Pancreas (tissue), 10 donors: ENCODE measurements at places on chromosomes 1 and 21.
A peak's percentile ranks its signal among the peaks of the same experiment; 100 is the strongest.

GRCh38 chr1:178536844-178537371 lies 24.0 kb downstream of the TEX35 start:
- no peak for DNase-seq

DNA sequence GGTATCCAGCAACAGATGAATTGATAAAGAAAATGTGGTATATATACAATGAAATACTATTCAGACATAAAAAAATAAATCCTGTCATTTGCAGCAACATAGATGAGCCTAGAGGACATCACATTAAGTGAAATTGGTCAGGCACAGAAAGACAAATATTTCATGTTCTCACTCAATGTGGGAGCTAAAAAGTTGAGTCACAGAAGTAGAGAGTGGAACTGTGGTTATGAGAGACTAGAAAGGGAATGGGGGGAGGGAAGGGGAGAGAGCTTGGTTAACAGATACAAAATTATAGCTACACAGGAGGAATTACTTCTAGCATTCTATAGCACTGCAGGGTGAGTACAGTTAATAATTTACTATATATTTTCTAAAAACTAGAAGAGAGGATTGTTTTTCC lies 37.1 kb upstream of the SERPINC1 start:
- DNase-seq, result no peak

- DNase-seq, result no peak
These were observed 58.5 kb downstream of the HSF2BP start for GRCh38 chr21:43600642-43601402.

- no peak for DNase-seq
These were observed 108.9 kb downstream of the CAPN8 start for GRCh38 chr1:223556414-223557129.

- no peak for DNase-seq
These were observed 56.1 kb downstream of the HIVEP3 start for GRCh38 chr1:41862384-41863221.

DNA sequence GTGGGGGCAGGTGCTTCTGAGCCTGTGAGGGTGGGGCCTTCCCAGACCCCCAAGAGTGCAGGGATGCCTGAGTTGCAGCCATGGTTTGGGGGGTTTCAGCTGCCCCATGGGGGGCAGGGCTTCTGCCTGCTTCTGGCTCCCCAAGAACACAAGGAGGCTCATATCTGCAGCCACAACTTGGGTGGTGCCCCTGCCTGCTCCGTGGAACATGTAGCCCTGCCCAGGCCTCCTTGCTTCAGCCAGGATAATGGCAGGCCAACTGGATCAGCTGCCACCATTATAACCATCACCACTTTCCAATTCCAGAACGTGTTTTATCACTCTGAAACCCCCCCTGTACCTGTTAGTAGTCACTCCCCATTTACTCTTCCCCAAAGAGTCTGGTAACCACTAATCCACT lies 14.0 kb downstream of the ZBTB40 start:
- no peak for DNase-seq

- DNase-seq, result no peak
These were observed 1.3 kb upstream of the ZBTB7B start for GRCh38 chr1:155001425-155001674.

GRCh38 chr1:93720956-93721626 lies 39.5 kb upstream of the BCAR3 start:
- DNase-seq, result no peak

DNA sequence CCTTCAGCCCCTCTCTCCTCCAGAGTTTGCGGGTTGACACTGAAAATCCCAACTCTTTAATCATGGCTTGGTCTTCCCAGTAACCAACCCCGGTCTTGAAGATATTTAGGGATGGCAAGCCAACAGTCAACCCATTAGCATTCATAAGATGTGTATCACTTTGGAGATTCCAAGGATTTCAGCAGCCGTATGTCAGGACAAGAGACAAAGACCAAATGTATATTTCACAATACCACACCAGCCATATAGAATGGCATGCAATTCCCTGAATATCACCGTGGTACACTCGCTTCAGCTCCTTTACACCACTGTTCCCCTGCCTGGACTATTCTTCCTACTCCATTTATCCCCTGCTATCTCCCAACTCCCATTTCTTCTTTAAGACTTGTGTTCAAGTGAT lies 109.2 kb downstream of the CSMD2 start:
- DNase-seq, result no peak

DNA sequence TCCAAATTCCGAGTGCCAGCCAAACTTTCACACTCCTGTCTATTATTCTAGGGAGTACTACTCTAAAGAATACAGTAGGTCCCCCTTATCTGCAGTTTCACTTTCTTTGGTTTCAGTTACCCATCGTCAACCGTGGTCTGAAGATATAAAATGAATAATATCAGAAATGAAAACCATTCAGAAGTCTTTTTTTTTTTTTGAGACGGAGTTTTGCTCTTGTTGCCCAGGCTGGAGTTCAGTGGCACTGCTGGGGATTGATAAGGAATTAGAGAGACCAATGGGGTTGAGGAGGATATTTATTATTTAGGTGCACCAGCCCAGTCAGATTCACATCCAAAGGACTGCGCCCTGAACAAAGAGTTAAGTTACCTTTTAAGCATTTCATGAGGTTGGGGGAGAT lies 52.9 kb upstream of the SRSF10 start:
- no peak for DNase-seq

DNA sequence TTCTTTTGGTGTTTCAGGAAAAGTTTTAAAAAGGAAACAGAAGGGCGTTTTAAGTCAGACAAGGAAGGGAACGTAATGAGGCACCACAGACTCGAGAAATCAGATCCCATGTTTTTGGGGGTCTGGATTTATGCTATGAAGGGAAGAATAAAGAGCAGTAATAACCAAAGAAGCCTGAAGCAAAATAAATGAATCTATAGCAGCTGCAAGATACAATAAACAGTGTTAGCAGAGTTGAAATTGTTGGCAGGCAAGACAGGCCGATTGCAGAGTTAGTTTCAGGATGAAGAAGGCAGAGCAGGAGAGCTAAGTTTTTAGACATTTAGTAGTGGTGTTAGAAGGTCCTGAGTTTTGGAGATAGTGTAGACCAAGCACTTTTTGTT lies 425 bp downstream of the DDR2 start:
- DNase-seq, result no peak

GRCh38 chr1:36224537-36225282 lies 467 bp downstream of the THRAP3 start:
- DNase-seq, result peak; percentile 90

DNA sequence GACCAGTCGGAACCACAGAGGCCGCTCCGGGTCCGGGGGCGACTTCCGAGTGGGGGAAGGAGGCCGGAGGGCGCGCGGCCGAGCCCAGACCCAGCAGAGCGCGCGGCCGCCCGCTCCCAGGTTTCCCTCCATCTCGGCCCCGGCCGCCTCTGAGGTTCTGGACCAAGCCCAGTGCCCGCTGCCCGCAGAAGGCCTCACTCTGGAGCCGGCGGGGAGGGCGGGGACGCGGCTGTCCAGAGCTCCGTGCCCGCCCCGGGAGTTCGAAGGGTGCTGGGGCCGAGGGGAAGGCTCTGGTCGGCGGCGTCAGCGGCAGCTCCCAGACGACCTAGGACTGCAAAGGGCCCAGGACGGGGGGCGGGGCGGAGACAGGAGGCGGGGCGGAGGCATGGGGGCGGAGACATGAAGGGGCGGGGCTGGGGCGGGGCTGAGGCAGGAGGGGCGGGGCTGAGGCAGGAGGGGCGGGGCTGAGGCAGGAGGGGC lies 48.0 kb upstream of the SLC19A1 start:
- DNase-seq, result peak; percentile 78

DNA sequence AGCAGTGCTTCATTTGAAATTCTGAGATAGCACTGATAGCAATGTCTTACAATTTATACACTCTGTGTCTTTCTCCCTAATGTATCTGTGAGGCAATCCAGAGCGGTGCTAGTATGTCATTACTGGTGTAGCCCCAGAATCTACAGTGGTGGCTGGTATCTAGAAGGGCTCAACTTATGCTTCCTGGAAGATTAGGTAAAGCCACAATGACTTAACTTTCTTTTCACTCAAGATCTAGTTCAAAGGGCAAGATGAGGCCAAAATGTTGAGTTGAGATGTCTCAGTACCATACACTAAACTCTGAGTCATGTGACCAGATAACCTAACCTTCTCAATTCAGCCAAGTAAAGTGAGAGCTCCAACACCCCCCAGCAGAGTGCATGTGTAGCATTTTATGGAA lies 77.5 kb downstream of the PAPPA2 start:
- DNase-seq, result no peak

GRCh38 chr1:169784102-169784501 lies 10.6 kb downstream of the METTL18 start:
- DNase-seq, result no peak
